BJ (cell line): ENCODE measurements at places on chromosomes 2 and 18. TPM values are rescaled to one million over a fixed set of nuclear protein-coding genes. Genes with fewer than 3 reads are reported as not detected.
A peak's percentile ranks its signal among the peaks of the same experiment; 100 is the strongest.

DNA sequence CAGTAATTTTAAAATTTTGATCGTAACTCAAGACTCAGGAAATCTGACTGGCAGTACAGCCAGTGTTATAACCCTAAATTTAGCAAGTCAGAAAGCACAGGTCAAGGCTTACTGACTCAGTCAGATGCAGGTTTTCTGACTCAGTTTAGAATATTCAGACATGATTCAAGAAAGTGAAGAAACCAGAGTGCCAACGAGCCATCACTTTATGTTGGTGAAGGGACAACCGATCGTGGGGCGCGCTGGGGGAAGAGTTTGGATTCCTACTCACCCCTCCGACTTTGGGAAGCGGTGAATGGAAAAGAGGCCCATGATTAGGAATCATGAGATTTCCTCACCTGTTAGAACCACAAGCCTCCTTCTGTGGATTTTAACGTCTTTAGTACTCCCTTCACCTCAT, 998 bp downstream of the RNF149 start:
- DNase-seq = no peak

The CNDP1 gene
- not detected in 2 replicates for polyA plus RNA-seq

The CYP1B1 gene
- polyA plus RNA-seq = 1.4 and 1.8 TPM in 2 replicates

DNA sequence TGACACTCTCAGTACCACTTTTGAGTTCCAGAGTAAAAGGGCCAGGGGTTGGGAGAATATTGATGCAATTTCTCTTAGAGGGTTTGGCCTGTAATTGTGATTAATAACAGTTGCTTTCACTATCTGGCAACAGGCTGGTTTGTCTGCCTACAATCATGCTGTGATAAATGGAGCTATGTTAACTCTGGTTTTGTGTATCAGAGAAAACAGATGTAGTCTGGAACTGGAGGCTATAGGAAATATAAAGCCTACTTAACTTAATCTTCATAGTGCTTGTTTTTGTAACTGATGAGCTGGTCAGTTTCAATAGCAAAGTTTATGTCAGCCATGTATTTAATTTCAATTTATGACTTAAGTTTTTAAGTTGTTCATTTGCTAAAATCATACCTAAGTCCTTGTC, 138.0 kb downstream of the AGPS start:
- no peak for DNase-seq

- no peak for DNase-seq
These were observed 9.1 kb upstream of the KLHL30 start for GRCh38 chr2:238129166-238130010.

The AQP12B gene
- polyA plus RNA-seq = not detected in 2 replicates

DNA sequence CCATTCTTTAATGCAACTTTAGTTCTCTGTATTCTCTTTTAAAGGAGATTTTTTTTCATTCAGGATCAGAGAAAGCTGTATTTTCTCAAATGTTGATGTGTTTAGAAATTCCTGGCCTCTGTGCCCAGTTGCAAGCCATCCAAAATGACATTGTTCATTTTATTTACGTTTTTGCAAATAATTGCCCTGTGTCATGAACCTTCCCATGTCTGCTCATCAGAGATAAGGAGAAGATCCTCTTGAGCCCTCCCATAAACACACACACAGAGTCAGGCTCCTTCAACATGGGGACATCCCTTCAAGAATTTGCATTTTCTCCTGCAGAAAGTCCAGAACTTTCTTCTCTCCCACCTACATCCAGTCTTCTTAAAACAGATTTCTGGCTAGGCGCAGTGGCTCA, 258.8 kb downstream of the GBX2 start:
- no peak for DNase-seq

- DNase-seq = no peak
These were observed 859 bp upstream of the INO80D start for GRCh38 chr2:206086716-206087350.

- peak; percentile 75 for DNase-seq
These were observed 56.0 kb downstream of the METTL4 start for GRCh38 chr18:2515171-2515787.

GRCh38 chr2:191176801-191177438, 26.1 kb upstream of the STAT4 start:
- no peak for DNase-seq

DNA sequence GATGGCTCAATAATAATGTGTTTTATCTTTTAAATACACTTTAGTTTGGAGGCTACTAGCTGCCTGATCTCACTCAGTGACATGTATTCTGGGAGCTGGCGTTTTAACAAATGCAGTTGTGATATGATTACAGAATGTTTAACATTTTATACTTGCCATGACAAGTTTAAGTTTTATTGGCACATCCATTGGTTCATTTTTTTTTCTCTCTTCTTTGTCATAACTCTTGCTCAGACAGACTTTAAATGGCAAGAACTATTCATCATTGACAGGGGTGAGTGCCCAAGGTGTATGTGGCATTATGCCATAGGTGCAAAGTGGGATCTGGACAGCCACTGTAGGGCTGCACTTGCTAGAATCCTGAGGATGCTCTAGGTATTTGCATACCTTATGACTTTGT, 72.1 kb upstream of the MYL1 start:
- DNase-seq = no peak

DNA sequence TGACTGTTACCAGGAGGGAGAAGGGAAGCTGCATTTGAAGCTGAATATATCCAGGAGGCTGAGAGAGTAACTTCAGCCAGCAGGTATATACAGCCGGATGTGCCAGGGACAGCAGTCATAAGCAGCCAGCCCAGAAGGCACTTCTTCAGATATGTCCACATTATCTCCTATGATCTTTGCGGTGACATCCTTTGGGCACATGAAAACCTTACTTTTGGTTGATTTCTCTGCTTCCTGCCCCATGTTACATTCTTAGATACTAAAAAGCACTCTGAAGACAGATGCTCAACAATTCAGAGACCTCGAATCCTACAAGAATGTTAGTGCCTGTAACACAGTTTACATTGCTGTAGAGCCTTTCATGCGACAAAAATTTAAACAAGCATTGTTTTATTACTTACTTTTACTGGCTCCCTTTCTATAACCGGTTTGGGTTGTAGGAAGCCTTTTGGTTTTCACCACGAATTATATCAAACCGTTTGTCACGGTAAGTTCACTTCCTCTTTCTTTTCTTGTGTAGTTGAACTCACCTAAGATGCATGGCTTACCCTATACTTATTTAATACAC, 50.3 kb upstream of the TLK1 start:
- DNase-seq = no peak

The SKOR2 gene
- not detected in 2 replicates for polyA plus RNA-seq

The POU3F3 gene
- not detected in 2 replicates for polyA plus RNA-seq

The TXNDC2 gene
- polyA plus RNA-seq = 0.05 and 0.20 TPM in 2 replicates

The RTP5 gene
- not detected in 2 replicates for polyA plus RNA-seq

DNA sequence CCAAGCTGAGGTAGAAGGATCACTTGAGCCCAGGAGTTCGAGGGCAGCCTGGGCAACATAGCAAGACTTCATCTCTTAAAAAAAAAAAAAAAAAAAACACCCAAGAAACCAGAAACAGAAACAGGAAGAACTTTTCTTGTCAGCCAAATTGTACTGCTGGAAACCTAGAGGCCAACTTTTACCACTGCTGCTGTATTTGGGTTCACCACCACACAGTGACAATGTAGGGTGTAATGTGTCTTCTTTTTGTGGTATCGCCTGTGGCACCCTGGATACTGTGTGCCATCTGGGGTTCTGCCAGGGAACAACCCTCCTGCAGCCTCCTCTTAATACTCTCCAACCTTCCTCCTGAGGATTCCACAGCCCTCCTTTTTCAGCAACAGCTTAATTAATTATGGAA, 72.6 kb downstream of the STK39 start:
- no peak for DNase-seq

- no peak for DNase-seq
These were observed at the start of gene NMS for GRCh38 chr2:100470182-100470581. Gene NMS, plus strand, starts transcription at chr2:100470482. Its CDS starts 7 bp downstream, at chr2:100470489.

The FBXO15 gene
- 0.75 and 0.82 TPM in 2 replicates for polyA plus RNA-seq

DNA sequence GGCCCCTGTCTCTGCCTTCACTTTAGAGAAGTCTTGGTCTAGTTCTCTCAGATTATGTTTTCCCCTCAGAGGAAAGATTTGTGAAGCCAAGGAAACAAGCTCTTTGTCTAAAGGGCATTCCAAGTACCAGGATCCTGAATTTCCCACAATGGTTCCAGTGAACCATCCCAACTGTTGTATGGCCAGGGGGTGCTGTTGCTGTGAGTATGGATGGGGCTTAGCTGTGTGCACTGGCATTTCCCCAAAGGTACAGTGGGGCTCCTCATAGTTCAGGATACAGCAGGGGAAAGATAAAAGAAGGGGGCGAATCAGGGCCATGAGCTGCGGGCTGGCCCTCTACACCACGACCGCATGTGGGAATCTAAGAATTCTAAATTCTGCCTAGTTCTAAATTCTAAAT, 1154.0 kb upstream of the FANCL start:
- no peak for DNase-seq

GRCh38 chr2:221389421-221389820, 182.7 kb downstream of the EPHA4 start:
- DNase-seq = no peak

GRCh38 chr2:47293976-47294375, 109.0 kb upstream of the MSH2 start:
- no peak for DNase-seq

GRCh38 chr2:85178980-85179411, 45.8 kb downstream of the TCF7L1 start:
- no peak for DNase-seq

DNA sequence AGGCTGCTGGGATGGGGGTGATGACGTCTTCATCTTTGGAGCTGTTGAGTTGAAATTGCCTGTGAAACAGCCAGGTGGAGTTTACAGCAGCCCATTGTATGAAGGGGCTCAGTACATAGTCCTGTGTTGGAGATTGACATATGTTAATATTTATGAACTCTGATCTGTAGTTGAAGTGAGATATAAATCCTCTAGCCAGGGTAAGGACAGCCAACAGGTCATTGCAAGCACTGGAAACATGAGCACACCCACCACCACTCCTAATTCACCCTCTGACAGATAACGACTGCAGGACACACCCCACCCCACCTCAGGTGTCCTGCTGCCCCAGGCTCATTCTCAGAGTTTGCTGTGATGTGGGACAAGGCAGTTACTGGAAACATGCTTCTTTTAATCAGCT, 112.4 kb upstream of the TRIB2 start:
- no peak for DNase-seq

The RIT2 gene
- not detected in 2 replicates for polyA plus RNA-seq

DNA sequence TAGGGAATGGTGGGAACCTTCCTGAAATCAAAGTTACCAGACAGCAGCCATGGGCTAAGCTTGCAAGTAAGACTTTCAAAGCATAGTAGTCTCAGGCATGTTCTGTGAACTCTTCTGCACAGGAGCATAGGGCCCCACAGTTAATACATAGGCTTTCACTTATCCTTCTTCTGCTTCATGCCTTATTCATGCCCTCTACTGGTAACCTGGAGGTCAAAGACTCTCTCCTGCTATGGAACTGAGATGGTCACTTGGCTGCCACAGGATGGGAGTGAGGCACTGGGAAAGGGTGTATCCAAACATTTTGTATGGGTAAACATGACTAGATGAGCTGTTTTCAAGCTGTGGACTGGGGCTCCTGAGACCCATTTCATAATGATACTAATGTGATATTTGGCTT, 49.1 kb upstream of the ZNF638 start:
- DNase-seq = no peak

The GBX2 gene
- 0.11 TPM in 1 of 2 replicates, not detected in the other for polyA plus RNA-seq

- no peak for DNase-seq
These were observed 24.2 kb upstream of the CASP8 start for GRCh38 chr2:201235860-201236811.

The PDE11A gene
- polyA plus RNA-seq = 0.53 and 1.2 TPM in 2 replicates

GRCh38 chr2:215140166-215140707, 1.8 kb upstream of the ABCA12 start:
- no peak for DNase-seq

The MATN3 gene
- polyA plus RNA-seq = 0.92 and 0.97 TPM in 2 replicates

DNA sequence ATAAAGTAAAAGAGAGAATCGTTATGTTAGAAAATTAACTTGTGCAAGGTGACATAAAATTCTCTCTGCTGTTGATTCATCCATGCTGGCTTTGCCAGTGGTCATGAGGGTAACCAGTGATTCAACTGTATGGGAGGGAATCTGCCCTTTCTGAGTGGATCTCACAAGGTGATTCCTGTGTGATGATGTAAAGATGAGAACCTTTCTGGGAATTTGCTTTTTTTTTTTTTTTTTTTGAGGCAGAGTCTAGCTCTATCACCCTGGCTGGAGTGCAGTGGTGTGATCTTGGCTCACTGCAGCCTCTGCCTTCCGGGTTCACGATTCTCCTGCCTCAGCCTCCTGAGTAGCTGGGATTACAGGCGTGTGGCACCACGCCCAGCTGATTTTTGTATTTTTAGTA, 23.3 kb downstream of the RAB31 start:
- peak; percentile 53 for DNase-seq

GRCh38 chr18:35201256-35201931, 39.4 kb upstream of the ZNF397 start:
- DNase-seq = no peak

DNA sequence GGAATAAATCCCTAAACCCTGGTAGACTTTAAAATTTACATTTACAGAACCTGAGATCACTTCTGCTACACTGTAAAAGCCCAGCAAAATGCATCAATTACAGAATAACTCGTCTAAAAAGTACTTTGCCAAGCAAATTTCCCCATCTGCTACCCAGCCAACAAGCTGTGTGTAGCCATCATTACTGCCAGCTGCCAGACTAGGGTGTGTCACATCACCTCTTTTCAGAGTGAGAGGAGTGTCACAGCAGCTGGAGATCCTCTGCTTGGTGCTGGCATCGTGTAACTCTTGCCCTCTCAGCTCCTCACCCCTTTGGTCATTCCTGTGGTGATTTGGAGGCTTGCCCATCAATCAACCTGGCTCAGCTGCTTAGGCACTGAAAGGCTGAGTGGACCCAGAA, 340.4 kb upstream of the MMADHC start:
- no peak for DNase-seq

The ANKRD62 gene
- polyA plus RNA-seq = not detected in 2 replicates

GRCh38 chr2:3151153-3151918, 226.3 kb downstream of the EIPR1 start:
- no peak for DNase-seq

DNA sequence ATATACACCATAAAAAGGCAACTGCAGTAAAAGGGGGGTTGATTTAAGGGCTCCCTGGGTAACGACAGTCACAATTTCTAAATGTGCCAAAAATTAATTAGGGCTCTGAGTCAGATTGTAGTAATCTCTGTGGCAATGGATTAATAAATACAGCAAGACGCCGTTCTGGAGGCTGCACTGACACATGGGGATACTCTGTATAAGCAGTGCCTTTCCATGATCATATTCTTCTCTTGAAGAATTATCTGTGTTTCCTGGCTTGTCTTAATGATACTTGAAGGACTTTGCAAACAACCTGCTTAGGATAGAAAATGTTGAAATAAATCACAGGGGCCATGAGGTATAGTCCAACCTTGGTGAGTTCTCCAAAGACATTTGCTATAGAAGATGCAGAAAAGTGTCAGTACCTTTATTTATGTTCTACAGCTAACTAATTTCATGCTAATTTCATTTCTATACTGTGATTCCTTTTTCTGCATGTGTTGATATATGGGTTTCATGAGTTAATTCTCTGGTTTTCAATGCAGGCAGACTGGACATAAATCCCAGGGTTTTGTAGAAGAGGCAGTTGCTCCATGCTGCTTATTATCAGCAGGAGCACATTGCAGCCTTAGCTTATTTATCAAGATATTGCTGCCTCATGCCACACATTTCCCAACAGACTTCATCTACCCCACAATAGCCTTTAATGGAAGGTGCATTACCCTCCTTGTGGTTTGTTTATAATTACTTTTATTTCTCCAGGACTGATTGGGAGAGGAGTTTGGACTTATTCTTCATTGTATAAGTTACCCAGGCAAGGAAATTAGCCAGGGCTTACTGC, 54.8 kb downstream of the HNMT start:
- no peak for DNase-seq

- DNase-seq = no peak
These were observed 102.9 kb downstream of the CDC42EP3 start for GRCh38 chr2:37568565-37568964.
